Right renal pelvis (tissue), 4 donors: ENCODE measurements at places on chromosomes 2 and 18.

GRCh38 chr18:59035591-59035990 lies 104.1 kb upstream of the SEC11C start:
- DNase-seq: no peak

DNA sequence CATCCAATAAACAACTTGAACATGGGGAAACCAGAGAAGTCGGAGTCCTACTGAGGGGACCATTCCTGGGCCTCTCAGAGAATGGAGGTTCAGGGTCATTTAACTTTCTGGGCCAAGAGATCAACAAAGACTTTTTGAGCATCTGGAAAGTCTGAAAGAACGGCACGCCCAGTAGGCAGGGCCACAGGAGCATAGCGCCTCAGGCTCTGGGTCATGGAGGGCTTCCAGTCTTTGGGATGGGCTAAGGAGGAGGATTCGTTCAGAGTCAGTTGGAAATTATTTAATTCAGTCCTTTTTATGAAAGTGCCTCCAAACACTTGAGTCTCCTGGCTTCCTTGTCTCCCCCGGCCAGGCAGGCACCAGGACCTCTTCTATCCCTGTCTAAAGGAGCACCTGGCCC lies 101.1 kb upstream of the GLI2 start:
- no peak for DNase-seq

DNA sequence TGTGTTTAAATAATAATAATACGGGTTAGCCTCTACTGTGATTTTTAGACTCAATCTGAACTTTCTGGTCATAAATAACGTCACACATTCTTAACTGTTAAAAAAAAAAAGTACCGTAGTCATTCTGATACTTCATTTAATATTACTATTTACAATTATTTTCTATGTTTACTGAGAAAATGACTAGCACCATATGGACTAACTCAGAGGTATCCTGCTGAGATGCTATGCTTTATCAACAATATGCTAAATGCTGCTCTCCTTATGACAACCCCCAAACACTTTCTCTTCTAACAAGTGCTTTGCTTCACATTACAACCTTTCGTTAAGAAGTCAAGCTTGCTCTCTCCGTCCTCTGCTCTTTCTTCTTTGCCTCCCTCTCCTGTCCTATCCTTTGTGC lies 182.1 kb downstream of the AFF3 start:
- DNase-seq: no peak

GRCh38 chr2:98247383-98247782 lies 98.9 kb upstream of the CNGA3 start:
- no peak for DNase-seq

GRCh38 chr2:32290000-32290339 lies 12.3 kb downstream of the YIPF4 start:
- no peak for DNase-seq

- DNase-seq: no peak
Measured at GRCh38 chr2:123895651-123896050, 129.4 kb upstream of the CNTNAP5 start.

- no peak for DNase-seq
Measured at GRCh38 chr2:202133909-202134265, 60.8 kb downstream of the KIAA2012 start.

DNA sequence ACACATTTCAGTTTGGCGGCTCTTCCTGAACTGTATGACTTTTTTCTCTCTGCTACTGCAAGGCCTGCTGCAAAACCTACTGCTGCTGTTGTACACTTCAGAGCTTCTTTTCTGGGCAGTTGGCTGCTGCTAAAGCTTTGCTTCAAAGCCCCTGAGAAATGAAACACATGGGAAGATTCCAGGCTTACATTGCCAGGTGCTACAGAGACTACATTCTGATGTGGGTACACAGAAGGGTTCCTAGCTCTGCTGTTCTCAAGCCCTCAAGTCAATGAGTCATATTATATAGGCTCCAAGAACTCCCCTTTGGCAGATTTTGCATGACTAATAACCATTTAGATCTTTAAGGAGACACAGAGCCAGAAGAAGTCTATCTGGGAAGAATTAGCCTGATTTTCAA lies 12.9 kb upstream of the PGAP1 start:
- no peak for DNase-seq

GRCh38 chr2:54839461-54840255 lies 116.2 kb downstream of the EML6 start:
- DNase-seq: no peak

DNA sequence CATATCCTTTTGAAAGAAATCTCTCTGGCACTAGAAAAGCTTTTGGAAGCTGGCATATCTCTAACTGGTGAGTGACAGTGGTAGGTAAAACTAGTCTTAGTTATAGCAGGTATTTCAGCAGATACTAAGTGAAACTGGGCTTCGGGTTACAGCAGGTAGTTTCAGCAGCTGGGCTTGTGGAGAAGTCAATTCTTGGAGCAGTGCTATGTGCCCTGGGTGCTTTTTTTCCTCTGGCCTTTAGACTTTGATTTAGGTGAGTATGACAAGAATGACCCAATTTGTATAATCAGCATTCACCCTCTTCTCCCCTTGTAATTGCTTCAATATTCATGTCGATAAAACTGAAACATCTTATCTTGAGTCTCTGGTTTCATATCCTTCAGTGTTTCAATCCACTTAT lies 123.1 kb downstream of the KYNU start:
- DNase-seq: no peak

GRCh38 chr2:128525653-128526052 lies 207.0 kb upstream of the HS6ST1 start:
- DNase-seq: no peak

- DNase-seq: no peak
Measured at GRCh38 chr2:178109813-178110212, 2.4 kb upstream of the RBM45 start.

- no peak for DNase-seq
Measured at GRCh38 chr2:12484536-12485115, 232.1 kb upstream of the TRIB2 start.

- DNase-seq: no peak
Measured at GRCh38 chr2:233244818-233245217, 6.7 kb upstream of the ATG16L1 start.

GRCh38 chr2:235500761-235501672 lies 7.2 kb downstream of the AGAP1 start:
- no peak for DNase-seq
